Activated gamma-delta T cell (primary cell): ENCODE measurements at places on chromosomes 4 and X.

DNA sequence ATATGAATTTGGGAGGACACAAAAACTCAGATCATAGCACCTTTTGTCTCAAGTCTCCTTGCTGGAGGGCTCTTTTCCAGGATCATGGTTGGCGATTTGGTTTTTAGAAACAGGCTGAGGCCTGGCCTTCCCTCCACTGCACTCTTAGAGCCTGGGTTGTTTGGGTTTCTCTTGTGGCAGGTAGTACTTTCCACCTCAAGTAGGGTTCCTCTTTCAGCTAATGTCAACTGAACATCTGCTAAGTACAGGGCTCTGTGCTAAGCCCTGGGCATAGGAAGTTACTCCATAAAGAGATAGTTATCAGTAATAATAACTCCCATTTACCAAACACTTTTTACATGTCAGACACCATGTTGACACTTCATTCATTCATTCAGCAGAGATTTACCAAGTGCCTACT, 28.2 kb upstream of the APLN start:
- no peak for DNase-seq

DNA sequence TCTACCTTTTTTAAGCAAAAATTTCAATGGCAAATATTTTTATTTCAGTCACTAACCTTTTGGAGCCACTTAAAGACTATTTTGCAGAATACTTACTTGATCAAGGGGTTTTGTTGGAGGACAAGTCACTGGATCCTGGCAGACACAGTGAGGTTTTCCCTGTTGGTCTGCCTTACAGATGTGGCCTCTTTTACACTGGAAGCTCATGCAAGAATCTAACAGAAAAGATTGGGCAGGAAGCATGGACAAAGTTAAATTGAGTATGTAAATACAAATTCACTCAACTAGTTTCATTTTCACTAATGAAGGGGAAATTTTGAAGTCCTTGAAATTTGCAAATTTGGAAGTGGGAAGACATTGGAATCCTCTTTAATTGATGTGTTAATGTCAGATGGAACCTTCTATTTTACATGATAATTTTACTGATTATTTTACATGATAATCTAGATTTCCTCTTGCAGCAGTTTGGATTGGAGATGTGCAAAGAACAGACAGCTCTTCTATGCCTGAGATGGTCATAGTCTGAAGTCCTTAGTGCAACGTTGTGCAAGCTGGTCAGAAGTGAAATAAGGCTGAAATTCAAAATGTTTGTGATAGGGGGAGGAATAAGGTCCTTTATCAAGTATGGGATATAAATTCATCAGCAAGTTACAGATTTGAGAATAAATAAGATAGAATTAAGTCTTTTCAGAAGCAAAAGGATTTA, 38.4 kb downstream of the SPARCL1 start:
- no peak for DNase-seq

- no peak for DNase-seq
These were observed 110.7 kb upstream of the GALNT7 start for GRCh38 chr4:173057901-173058300.

- DNase-seq, result no peak
These were observed 93.4 kb downstream of the FRAS1 start for GRCh38 chr4:78150543-78150864.

- DNase-seq, result no peak
These were observed 41.0 kb downstream of the CEP135 start for GRCh38 chr4:55989766-55990165.

DNA sequence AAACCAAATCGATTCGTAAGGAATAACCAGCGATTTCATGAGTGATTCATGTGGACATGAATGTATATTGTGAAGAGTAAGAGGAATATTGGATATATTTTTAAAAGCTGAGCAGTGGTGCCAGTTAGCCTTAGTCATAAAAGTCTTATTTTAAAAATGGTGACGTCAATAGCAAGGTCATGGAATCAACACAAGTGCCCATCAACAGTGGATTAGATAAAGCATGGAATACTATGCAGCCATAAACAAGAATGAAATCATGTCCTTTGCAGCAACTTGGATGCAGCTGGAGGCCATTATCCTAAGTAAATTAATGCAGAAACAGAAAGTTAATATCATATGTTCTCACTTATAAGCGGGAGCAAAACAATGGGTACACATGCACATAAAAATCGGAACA, 89.0 kb upstream of the STOX2 start:
- DNase-seq, result no peak

DNA sequence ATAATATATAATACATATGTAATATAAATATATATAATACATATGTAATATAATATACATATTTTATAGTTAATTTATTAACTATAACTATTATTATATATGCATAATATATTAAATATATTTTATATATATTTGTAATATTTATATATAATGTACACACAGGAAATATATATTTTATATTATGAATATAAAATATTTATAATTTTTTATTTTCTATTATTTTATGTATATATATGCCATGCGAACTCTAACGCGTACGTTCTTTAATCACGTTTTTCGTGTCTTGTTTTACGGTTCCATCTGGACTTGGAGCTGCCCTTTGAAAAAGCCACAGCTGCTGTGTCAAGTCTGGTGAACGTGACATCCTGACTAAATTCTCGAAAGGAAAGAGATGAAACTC, 332.1 kb downstream of the ASMT start:
- no peak for DNase-seq

DNA sequence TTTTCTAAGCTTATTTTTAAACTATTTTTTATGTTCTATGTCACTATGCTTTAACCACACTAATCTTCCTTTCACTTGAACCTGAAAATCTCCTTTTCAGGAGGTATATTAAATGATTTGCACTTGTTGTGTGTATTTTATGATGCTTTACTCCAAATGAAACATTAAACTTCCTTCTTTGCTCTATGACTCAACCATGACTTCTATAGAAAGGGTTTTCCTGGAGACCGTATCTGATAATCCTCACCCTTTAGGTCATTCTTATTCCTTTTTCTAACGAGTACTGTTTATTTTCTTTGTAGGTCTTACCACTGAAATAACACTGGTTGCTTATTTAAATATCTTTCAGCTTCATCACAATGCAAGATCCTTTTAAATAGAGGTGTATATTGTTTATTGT, 1163.2 kb downstream of the PCDH18 start:
- no peak for DNase-seq

GRCh38 chrX:88425739-88426138, 321.3 kb upstream of the CPXCR1 start:
- no peak for DNase-seq

DNA sequence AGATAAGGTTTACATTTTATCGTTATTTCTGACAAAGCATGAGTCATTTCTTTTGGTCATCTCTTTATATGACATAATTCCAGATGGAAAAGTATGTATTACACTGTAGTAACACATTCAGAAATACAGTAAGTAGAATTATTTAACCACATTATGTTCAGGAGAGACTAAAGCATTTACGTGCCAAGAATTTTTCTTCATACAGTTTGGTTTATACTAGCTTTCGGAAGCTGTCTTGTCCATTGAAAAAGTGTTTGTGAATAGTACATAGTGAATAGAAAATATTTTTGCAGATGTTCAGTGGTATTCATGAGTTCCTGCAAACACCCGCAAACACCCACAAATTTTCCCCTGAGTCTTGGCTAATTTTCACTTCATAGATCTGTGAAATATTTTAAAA, 1033.0 kb upstream of the INTU start:
- no peak for DNase-seq

DNA sequence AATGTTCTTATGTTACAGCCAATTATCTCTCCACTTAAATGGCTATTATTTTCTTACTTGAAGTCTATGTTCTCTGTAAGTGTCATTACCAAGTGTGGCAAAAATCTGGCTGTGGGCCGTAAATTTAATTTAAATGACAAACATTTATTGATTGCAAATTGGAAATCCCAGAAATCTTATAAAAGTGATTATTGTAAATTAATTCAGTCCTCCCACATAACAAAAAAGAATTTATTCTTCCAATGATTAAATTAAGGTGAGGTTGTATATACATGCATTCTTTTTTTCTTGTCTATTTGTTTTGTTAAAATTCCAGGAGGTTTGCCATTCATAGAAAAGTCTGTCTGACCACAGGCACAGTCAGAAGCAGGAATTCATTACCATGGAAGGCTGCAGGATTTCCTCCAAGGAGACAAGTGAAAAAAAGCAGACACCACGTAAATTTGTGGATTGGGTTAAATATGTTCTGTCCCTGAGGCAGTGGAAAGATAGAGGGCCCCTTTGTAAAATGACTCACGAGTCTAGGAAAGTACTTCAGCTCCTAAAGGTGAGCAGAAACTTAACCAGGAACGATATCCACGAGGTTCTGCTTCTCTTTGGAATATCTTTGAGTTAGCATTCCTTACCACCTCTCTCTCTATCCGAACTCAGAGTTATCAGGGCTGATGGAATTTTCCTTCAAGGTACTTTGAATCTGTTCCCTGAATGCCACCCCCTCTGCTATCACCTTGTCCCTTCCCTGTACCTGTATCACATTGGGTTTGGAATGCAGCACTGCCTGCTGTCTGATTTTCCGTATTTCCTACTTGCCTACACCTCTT, 10.7 kb downstream of the PPARGC1A start:
- DNase-seq, result no peak

DNA sequence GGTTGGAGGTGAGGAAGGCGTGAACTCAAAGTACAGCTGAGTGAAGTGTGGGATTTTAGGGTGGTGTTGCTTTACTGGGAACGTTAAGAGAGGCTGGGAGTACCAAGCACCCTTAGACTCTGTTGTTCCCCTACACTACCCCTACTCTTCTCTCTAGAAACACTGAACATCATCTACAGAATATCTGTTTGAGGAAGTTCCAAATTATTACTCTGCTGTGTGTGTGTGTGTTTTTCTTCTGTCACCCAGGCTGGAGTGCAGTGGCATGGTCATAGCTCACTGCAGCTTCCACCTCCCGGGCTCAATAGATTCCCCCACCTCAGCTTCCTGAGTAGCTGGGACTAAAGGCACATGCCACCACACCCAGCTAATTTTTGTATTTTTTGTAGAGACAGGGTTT, 76.7 kb upstream of the AP1S2 start:
- DNase-seq, result no peak

DNA sequence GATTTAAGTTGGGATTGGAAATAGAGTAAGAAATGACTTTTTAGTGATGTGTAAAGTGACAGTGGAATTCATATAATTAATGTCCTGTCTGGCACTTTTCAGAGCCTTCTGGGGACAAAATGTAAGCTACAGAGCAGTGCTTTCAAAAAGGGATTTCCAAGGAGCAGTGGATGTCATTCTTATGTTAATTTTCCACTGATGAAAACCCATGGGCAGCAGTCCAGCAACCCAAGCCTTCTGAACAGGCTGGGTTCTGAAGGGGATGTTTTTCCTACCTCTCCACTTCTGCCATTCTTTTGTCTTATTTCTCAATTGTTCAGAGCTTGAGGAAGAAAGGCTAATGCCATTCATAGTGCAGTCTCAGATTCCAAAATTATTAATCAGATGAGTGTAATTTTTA, 717.6 kb upstream of the HS3ST1 start:
- DNase-seq, result no peak

- no peak for DNase-seq
These were observed 147.7 kb downstream of the CPEB2 start for GRCh38 chr4:15149839-15150592.

DNA sequence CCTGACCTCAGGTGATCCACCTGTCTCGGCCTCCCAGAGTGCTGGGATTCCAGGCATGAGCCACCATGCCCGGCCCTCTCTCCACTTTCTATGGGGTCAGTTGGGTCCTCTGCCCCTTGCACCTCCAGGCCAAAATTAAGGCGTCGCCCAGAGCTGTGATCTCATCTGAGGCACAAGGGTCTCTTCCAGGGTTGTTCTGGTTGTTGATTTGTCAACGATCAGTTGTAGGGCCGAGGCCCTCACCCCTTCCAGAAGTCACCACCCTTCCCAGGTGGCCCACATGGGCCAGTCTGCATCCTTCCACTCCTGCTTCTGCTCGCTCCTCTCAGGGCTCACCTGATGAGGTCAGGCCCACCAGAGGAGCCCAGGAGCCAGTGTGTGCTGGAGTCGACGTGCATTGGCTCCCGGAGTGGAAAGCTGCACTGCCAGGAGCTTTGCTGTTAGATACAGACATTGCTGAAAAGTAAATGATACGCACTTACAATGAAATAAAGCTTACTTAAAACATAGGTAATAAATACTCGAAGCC, 14.3 kb upstream of the TMEM271 start:
- DNase-seq, result no peak

DNA sequence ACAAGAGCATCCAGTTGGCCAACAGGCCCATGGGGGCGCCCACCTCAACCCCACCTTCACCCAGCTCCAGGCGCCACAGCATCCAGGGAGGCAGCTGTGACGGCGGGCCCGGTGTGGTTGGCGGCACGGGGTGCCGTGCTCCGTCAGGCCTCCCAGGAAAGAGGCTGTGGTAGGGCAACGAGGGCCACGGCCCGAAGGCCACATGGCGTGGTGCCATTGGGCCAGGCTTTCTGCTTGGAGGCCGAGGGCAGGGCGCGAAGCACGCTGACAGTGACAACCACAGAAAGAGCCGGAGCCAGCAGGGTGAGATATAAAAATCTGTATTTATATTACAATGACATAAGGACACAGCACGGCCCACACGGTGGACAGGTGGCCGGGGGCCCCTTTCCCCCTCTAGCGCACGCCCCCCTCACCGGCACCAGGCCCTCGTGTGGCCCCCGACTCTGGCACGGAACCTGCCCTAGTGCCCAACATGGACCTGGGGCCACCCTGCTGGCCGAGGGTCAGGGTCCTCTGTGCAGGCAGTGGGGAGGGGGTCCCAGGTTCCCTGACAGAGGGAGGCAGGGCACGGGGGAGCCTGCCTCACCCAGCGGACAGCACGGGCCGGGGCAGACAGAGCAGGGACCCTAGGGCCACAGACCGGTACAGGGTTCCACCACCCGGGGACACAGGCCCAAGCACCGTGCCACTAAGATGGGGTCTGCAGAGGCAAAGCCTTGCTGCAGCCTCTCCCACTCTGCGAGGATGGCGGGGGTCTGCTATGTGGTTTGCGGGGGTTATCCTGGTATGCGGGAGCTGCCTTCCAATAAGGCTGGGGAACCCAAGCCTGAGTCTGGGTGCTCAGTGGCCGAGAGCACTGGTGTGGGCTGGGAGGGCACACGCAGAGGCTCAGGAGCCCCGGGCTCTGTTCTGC, 5.5 kb upstream of the HAUS3 start:
- DNase-seq, result no peak

GRCh38 chr4:156972379-156973015, 898 bp upstream of the PDGFC start:
- DNase-seq, result no peak

DNA sequence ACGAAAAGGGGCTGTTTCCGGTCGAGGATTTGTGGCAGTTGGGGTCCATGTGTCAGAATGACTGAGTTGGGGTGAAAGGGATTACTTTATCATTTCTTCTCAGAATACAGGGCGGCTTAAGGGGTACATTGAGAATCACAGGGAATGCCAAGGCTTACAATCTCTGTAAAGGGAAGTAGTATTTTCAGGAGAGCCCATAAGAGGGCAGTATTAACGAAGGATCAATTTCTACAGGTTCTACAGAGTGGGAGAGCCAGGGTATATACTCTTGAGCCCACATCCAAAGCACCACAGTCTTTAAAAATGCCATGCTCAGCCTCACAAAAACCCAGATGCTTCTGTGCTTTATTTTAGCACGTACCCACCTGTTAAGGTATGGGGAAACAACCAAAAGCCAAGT, 67.7 kb upstream of the ZXDA start:
- DNase-seq, result no peak
